Subcutaneous adipose tissue (tissue), 4 donors: ENCODE measurements at places on chromosomes 13 and 19. TPM values are rescaled to one million over a fixed set of nuclear protein-coding genes. Genes with fewer than 3 reads are reported as not detected.

CALR3 gene
- not detected for total RNA-seq

TNNT1 gene
- not detected for total RNA-seq

TMEM91 gene
- 22.7 TPM for total RNA-seq

VAV1 gene
- 11.7 TPM for total RNA-seq

IGSF23 gene
- total RNA-seq = not detected

MBD3L3 gene
- not detected for total RNA-seq

PODNL1 gene
- 0.98 TPM for total RNA-seq

CYP4F12 gene
- total RNA-seq = 21.9 TPM

TUBB4A gene
- not detected for total RNA-seq

ICAM5 gene
- 0.16 TPM for total RNA-seq

LGI4 gene
- 29.9 TPM for total RNA-seq

ZNF570 gene
- 6.4 TPM for total RNA-seq

LACC1 gene
- 17.3 TPM for total RNA-seq

SLC15A1 gene
- total RNA-seq = not detected

MCF2L gene
- 173 TPM for total RNA-seq

SIGLEC10 gene
- 1.8 TPM for total RNA-seq

KLK8 gene
- total RNA-seq = not detected
